ENCODE measurements at places on chromosomes 16 and 17.

DNA sequence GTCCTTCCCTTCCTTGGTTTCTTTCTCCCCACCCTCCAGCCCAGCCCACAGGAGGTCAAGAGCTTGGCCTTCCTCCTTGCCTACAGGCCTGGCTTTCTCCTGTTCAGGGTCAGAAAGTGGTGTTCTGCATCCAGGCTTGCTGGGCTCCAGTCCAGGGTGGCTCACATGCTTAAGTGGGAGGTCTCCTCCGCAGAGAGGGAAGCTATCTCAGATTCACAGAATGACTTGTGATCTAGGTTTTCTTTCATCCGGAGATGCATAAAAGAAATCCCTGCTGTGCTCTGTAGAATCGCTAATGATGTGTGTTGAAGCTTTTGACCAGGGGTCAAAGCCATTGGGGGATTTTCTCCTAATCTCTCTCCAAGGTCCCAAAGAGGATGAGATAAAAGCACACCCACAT is 382.3 kb upstream of the EEF2KMT start:
- no peak for DNase-seq

DNA sequence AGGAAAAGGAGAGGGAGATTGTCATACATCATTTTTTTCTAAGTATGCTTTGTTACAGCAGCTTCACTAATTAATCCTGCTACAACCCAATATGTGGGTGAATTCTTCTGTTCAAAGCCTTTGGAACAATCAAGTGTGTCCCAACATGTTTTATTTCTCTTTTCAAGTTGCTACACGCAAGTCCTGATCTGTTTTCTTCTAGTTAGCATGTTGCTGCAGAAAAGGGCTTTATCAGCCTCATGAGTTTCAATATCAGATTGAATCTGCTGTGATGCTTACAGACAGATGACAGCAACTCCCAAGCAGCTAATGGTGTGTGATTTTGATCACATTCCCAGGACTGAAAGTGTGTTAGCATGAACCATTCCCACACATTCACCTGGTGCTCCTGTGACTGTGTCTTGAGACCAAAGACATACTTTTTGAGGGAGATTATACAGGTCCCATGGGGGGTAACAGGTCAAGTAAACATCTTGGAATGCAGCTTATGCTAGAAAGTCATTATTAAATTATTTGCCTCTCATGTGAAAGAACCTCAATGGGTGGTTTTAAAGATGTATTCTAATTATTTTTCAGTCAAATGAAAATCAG is 96.9 kb upstream of the KCNJ16 start:
- DNase-seq, result no peak

GRCh38 chr16:20301840-20302239 is 25.5 kb downstream of the GP2 start:
- DNase-seq, result no peak

DNA sequence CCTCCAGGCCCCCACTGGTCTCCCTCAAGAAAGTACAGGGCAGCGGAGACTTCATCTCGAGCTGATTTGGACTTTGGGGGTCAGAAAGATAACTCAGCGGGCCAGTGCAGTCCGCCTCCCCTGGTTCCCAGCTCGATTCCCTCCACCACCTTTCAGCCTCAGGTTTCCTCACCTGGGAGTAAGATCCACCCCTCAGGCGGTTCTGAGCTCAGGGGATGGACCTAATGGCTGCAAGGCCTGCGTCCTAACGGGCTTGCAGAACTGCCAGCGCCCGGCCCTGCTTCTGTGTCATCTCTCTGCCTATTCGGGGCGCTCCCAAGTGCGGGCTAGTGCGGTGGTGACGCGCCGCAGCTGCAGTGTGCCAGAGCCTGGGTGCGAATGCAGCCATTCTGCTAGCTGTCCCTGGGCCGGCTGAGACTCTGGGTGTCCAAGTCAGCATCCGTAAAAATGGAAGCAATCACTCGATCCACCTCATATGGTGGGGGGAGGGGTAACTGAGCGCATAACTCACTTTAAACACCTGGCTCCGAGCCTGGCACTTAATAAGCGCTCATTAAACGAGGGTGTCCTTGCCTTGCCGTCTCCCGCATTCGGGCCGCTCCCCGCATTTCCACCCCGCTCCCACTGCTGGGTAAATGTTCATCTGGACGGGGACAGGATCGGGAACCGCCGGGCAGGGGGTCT is 129.6 kb upstream of the LHX1 start:
- no peak for DNase-seq

DNA sequence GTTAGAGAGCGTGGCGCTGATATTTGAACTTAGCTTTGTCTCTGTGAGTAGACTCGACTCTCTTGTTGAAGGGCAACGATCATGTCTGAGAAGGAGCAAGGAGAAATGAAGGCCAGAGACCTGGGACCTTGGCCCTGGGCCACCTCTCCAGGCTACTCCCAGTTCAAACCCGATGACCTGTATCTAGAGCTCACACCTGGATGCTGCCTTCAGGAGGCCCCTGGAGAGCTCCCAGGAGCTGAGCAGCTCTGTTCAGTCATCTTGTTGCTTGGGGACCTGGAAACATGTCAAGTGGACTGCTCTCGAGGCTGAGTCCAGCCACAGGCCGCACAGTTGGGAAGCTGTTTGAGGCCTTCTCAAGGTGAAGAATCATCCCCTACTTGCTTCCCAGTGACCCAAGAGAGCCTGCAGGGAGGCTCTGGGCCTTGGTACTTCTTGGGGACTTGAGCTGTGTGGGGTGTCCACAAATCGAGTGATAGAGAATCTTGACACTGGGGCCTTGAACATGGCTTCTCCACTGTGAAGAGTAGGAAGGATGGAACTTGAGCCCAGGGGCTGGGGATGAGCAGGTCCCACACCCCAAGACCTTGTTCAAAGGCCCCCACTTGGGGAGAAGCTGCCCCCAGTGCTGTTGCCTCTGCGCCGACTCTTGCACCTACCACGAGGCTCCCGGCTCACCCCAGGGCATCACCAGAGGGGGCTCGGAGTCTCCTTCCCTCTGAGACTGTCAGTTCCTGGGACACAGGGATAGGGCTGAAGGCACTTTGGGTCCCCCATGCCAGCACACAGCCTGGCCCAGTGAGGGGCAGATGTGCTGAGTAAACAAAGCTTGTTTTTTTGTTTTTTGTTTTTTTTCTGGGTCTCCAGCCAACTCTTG is 112.1 kb downstream of the IRX5 start:
- DNase-seq, result no peak

- DNase-seq, result no peak
These were observed 89.5 kb downstream of the MRC2 start for GRCh38 chr17:62716834-62717588.

DNA sequence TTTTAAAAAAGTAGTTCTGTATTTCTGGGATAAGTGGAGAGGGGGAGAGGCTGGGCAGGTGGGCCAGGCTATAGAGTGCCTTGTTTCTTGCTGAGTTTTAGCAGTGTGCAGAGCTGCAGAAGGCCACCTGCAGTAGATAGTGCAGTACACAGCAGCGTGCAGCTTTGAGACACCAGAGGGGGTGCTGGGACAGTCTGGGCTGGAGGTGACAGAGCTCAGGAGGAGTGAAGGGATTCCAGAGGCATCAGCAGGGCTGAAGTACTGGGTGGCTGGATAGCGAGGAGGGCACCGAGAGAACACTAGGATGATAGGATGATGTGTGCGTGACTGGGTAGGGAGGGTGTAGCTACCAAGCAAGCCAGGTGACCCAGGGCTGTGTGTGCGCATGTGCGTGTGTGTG is 26.6 kb downstream of the LCMT1 start:
- no peak for DNase-seq

- DNase-seq, result no peak
These were observed 10.0 kb upstream of the B4GALNT2 start for GRCh38 chr17:49122566-49122965.

GRCh38 chr16:11852092-11852809 is 909 bp upstream of the RSL1D1 start:
- DNase-seq, result no peak

DNA sequence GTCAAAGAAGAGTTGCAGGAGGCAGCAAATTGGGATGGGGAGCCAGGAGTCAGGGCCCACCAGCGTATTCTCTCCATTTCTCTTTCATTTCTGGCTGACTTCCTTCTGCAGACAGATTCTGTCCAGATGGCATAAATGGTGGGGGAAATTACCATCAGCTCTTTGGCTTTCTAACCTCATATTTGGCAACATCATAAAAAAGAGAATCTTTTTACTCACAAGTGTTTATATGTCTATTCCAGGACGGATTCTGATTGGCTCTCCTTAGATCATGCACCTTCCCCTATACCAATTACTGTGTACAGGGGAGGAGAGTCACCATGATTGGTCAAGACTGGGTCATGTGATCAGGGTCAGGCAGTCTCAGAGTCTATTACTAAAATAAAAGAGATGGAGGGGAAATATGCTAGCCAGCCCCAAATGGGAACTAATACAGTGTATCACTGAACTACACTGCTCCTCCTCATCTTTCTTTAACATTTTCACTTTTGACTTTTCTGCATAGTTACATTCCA is 537.1 kb upstream of the EEF2KMT start:
- DNase-seq, result no peak

Data from occipital lobe (tissue), 3 donors.